D721Med (cell line): ENCODE measurements at places on chromosomes 7 and 10.

DNA sequence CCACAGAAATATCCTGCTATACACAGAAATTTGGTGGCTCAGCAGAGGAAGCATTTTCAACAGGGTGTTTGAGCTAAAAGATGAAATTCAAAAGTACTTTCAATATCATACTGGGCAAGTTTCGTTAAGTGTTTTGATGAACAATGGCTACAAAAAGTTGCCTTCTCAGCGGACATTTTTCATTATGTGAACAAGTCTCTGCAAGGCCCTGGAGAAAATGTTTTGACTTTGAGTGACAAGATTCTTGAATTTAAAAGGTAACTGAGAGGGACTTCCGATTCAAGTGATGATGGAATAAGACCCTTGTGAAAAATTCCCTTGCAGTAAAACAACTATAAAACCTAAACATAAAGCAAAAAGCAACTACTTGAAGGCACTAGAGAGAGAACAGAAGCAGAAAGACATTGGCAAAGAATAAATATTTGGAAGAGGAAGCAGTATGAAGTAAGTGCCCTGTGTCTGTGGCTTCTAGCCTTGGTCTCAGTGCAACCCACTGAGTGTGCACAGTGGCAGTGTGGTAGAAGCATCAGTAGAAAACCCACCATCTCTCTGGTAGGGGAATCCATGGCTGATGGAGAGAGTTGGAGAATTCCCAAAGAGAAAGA is 62.5 kb upstream of the NAMPT start:
- DNase-seq = no peak

DNA sequence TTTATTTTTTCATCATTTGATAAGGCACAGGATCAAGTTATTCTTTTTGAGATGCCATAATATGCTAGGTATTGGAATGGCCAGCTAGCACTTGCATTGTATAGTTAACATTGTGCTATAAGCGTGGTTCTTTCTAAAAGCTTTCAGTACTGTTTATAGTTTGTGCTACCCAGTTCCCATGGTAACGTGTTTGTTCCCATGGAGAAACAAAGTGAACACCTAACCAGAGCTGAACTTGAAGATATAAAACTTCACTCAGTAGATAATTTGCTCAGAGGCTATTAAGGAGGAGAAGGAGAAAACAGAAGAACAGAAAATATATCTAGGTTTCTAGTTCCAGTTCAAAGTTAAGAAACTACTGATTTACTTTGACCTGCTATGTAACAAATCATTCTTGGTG is 23.6 kb upstream of the ITGB8 start:
- DNase-seq = no peak

GRCh38 chr10:103231047-103231551 is 14.6 kb upstream of the RPEL1 start:
- DNase-seq = no peak

- no peak for DNase-seq
Measured at GRCh38 chr7:128755819-128756476, 16.8 kb downstream of the CALU start.

GRCh38 chr10:71214641-71215559 is 2.5 kb downstream of the UNC5B start:
- DNase-seq = no peak

DNA sequence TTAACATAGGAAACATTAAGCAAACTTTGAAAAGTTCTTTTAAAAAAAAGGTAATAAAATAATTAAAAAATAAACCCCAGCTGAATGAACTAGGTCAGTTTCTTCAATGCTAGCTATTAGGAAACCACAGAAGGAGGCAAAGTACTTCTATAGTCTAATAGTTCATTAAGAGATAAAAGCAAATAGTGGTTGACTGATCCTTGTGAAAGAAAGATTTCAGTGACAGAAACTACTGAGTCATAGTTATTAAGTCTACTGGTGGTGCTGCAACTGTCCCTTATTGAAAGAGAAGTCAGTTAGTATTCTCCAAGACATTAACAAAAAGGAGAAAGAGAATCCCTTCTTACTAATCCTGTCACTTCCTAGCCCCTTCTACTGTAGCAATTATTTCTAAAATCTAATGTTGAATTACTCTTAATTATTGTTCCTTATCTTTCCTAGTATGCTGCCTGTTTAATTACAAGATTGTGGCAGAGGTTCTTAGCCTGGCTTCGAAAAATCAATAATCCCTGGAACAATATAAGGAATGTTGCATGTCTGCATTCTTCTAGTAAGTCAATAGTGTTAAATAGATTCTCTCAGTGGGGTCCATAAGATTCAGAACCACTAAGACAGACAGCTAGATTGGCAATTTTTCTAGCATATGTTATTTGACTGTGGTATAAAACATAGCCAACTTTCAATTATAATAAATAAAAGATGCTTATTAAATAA is 18.2 kb downstream of the TCTN3 start:
- DNase-seq = no peak

DNA sequence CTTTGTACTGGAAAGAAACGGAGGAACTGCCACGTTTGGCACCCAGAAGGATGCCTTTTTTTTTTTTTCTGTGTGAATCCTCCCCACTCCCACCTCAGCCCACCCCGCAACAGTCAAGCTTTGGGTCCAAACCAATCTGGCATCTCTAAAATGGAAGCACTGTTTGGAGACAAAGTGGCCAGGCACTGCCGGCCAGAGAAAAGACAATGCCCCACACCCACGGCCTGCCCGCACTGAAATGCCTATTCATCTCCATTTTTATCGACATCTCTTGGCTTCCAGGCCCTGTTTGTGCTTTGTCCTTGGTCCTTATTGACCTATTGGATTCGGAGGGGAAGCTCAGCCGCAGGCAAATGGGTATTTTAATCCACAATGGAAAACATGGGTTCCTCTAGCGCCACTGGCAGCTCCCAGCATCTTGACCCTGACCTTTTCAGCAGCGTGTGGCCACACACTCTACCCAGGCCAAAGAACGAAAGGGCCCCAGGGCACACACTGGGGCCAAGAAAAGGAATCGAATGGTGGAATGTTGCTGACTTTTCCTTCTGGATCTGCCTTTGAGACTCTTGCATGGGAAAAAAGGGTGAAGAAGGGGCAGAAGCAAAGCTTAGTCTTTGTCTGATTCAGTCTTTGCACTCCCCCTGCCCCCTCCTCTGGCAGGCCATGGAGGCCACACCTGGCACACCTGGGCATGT is 162.6 kb upstream of the CDCA7L start:
- DNase-seq = no peak

DNA sequence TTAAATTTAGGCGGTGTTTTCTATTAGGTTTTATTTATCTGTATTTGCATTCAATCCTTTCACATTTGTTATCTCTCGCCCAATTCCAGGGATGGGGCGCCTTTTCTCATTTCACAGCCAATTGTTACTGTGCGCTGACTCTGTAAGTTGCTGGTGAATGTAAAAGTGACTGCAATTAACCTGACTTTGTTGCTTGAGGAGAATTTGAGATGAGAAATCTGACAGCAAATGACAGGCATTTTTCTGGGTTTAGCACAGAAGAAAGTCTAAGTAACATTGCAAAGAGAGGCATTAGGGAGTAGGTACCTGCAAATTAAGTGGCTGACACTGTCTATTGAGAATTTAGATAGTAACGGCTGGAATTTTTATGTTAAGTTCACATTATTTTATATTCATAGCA is 16.6 kb downstream of the FOXP2 start:
- no peak for DNase-seq

- no peak for DNase-seq
Measured at GRCh38 chr7:50270531-50271018, 33.9 kb upstream of the IKZF1 start.

- no peak for DNase-seq
Measured at GRCh38 chr7:101874028-101874427, 56.6 kb downstream of the CUX1 start.

GRCh38 chr7:39069896-39070881 is 92.5 kb downstream of the POU6F2 start:
- no peak for DNase-seq

GRCh38 chr7:30595436-30596013 is 847 bp downstream of the GARS1 start:
- DNase-seq = no peak

GRCh38 chr10:66085906-66086305 is 839.9 kb upstream of the LRRTM3 start:
- no peak for DNase-seq

DNA sequence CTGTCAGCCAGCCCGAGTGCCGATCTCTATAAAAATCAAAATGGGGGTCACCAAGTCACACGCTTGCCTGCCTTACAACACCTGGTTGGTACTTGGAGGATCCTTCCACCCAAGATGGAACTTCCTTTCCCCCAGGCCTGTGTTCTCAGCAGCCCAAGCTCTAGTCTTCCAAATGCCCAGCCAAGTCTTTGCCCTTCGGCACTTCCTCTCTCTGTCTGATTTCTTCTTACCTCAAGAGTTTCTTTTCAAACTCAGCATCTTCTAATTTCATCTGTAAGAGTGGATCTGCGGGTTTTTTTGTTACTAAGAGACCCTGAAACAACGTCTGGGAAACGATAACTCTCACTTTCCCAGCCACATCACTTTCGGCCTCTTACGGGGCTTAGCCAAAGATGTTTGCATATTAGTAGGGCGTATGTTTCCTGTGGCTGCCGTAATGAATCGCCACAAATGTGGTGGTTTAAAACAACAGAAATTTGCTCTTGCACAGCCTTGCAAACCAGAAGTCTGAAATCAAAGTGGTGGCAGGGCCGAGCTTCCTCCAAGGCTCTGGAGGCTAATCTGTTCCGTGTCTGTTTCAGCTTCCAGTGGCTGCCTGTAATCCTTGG is 219.9 kb downstream of the TCF7L2 start:
- DNase-seq = no peak

DNA sequence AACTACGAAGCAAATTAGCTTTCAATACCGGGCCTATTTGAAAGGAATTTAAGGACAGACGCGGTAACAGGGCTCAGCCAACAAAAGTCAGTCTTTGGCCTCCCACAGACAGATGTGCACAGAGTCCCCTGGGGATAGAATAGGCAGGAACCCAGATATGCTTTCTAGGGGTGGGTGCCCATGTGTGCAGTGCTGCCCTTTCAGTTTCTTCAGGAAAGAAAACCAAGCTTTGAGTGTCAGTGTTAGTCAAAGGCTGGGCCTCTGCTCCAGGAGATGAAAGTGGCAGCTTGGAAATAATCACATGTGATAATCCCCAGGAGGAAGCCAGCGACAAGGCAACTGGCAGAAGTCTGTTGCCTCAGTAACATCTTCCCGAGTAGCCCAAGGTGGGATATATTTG is 43.8 kb upstream of the CSTF2T start:
- DNase-seq = no peak
